ENCODE measurements at places on chromosomes 4 and X.

DNA sequence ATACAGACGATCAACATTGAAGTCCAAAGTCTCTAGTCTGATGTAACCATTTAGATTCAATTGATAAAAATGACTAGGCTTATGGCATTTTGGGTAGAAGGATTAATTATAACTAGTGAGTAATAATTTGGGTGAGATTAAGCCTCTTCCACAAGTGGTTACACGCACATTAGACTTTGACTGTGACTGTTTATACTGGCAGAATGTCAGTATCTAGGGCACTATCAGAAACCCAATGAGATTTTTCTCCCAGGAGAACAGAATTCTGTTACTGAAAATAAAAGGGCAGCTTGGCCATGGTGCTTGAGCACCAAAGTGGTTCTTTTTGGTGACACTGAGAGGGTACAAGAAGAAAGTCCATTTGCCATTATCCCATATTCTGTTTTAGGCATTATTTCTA is 3.3 kb downstream of the PLS3 start:
- DNase-seq: no peak

DNA sequence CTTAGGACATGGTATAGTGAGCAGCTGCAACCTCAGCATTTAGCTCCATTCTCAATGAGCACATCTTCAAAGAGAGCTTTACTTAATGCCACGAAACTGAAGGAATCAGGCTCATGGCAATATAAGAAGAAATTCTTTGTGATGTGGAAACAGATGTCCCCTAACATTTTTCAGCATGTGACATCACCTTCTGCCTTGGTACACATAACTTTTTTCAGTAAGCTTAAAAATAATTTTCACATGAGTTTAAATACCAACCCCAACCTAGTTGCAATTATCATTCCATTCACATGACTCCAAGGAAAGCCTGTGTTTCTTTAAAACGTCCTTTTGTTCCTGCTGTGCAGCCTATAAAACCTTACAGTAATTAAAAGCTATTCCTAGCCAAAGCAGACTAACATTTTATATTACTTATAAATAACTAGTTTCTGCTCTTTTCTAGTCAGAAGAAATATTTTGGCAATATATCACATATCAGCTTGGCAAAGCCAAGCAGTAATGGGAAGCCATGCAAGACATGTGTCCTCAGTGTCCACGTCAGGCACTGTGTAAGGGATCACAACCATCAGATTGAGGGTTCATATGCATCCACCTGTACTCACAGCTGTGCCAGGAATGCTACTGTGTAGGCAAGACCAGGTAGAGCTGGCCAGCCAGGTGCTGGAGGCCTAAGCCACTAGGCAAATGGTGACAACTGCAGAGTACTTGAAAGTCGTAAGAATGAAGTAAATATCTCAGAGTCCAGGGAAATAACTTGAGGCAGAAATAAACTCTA is 466.6 kb downstream of the INPP4B start:
- peak; percentile 79 for DNase-seq

DNA sequence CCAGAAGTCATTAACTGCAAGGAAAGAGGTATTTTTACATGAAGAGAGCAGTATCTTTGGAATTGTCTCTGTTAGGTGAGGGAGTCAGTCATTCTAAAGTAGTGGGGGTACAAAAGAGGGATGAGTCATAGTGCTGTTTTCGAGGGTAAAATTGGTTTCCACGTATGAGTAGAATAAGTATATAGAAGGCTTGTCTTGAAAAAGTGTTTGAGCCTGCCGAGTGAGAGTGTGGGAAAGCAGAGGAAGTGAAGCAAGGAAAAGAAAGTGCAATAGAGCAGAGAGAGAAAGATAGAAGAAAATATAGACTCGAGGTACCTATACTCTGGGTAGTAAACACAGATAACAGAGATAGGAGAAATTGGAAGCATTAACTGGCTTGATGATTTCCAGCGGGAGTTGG is 696.4 kb downstream of the DMD start:
- DNase-seq: no peak

- no peak for DNase-seq
These were observed 133.7 kb downstream of the AMELX start for GRCh38 chrX:11426712-11427452.

DNA sequence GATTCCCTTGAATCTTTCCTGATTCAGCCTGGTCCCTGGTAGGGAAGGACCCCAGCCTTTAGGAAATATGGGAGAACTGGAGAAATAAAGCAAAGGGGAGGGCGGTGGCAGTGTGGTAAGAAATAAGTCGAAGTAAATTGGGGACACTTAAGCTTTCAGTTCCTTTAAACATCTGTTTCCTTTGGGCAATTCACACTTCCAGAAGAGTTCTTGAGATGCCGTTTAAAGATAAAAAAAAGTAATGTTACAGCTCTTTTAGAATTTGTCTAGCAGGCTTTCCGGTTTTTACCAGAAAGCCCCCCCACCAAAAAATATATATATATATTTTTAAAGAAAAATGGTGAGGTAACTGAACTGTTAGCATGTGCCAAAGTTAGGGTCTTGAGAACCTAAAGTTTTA is 46.6 kb downstream of the TSPAN7 start:
- no peak for DNase-seq

DNA sequence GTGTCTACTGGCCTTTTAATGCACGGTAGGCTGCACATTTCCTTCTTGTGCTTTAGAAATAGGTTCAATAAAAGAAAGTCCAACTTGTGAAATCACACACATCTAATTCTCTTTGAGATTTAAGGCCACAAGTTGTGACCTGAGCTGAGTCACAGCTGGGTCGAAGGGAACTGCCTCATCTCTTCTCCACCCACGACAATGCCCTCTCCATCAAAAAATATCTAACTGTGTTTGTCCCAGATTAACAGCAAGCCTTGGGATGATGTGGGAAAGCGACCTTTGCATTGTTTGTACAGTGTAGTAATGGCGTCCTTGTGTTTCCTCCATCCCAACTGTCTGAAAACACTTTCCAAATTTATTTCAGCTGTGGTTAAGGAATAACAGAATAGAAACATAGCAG is 168.9 kb downstream of the AMELX start:
- peak; percentile 10 for DNase-seq

GRCh38 chrX:78331708-78332107 is 4.3 kb upstream of the CYSLTR1 start:
- no peak for DNase-seq

GRCh38 chrX:47497271-47497888 is 14.4 kb upstream of the ZNF41 start:
- peak; percentile 18 for DNase-seq

GRCh38 chr4:118265312-118266144 is 87.3 kb downstream of the PRSS12 start:
- peak; percentile 12 for DNase-seq

DNA sequence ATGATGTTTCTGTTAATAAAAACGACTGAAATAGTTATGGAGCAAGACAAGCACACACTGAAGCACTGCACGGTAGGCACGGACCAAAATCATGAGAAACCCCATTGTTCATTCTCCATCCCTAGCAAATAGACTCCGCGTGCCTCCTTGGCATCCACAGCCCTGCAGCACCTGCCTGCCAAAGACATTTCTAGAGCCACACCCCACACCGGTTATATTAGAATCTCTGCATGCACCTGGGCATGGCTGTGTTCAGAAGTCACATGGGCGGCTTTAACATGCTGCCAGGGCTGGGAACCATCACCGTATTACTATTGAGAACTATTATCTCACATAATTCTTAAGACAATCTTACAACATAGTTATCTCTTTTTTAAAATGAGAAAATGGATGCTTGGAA is 5.9 kb downstream of the PDLIM3 start:
- DNase-seq: no peak

- DNase-seq: peak; percentile 64
These were observed 347.2 kb upstream of the DDX53 start for GRCh38 chrX:22652596-22652995.

DNA sequence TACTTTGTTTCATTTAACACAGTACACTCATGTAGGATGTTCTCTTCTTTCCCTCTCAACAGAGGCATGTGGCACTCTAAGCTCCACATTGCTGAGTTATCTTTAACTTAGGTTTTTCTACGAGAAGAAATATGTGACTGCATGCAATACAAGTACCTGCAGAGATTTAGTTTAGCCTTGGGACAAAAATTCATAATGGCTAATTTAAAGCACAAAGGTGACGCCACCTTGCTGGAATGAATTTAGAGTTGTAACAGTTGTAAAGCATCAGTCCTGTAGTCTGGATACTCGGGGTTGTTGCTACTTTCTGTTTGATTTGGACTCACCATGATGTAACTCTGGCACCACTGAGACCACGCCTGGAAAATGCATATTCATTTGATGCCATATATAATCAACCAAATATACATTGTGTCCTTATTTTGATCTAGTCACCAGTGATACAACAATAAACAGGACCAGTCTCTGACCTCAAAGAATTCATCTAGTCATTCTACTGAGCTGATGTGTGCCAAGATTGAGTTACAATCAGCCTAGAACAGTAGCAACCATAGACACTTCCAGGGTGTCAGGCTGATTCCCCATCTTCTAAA is 451.0 kb upstream of the ZFP42 start:
- no peak for DNase-seq

- DNase-seq: no peak
These were observed 312.7 kb downstream of the SPRY1 start for GRCh38 chr4:123709336-123709735.

GRCh38 chr4:1155314-1155713 is 17.1 kb downstream of the SPON2 start:
- DNase-seq: no peak

- DNase-seq: peak; percentile 55
These were observed 3.7 kb upstream of the C4orf36 start for GRCh38 chr4:86895692-86896488.

DNA sequence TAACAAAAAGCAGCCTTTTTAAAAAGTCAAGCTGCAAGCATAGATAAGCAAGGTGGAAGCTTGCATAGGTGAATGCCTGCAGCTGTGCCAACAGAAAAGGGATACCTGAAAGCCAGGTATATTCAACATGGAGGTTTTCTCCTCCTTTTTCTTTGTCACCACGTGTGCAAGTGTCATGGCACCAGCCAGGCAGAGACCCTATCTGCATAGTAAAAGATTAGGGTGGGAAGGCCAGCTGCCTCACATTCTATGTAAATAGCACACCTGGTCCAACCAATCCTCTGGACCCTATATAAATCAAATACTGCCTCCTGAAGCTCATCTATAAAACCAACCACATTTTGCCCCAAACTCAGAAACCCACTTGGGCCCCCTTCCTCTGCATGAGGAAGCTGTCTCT is 28.0 kb upstream of the PLK4 start:
- DNase-seq: no peak

- no peak for DNase-seq
These were observed 33.1 kb upstream of the CDKN2AIP start for GRCh38 chr4:183411291-183411861.

DNA sequence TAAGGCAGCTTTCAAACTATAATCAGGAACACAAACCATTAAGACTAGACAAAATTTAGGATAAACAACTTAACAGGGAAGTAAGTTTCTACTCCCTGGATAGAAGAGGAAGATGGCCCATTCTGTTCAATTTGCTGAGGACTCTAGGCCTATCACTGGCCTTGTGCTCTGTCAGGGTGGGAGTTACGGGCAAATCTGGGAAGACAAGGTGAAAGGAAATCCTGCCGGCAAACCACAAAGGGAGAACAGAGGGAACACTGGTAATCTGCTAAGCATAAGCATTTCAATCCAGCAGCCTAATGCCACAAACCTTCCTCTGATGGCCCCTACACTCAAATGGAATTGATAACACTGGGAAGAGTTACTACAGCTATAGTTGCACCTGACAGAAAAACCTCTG is 8.3 kb downstream of the GPR82 start:
- DNase-seq: no peak

GRCh38 chr4:52202931-52203330 is 151.8 kb downstream of the SPATA18 start:
- no peak for DNase-seq

DNA sequence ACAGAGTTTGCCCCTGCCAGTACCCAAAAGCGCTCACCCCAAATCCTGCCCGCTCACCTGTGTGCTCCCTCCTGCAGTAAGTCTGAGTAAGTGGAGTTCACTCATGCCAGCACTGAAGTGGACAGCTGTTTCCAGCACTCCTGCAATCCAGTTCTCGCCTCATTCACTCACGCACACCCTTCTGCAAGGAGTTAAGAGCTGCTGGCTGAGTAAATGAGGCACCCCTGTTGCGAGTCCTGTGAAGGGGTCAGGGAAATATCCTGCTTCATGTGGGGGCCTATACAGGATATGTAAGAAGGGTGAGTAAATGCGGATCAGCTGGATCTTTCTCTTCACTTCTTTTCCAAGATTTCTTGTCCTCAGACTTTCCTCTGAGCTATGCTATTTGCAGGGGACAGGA is 23.5 kb downstream of the CXCL8 start:
- no peak for DNase-seq

DNA sequence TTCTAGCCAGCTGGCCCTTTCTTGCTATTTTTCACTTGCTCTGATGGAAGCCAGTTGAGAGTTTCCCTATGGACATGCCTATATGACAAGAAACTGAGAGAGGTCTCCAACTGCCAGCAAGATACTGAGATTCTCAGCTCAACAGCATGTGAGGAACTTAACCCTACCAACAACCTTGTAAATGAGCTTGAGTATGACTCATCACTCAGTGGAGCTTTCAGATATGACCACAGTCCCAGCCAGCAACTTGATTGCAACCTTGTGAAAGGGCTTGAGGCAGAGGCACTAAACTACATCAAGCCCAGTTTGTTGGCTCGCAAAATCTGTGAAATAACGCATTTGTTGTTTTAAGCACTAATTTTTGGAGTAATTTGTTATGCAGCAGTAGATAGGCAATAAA is 175.8 kb downstream of the COMMD8 start:
- peak; percentile 9 for DNase-seq

GRCh38 chr4:117740736-117741135 is 293.6 kb upstream of the NDST3 start:
- DNase-seq: no peak

DNA sequence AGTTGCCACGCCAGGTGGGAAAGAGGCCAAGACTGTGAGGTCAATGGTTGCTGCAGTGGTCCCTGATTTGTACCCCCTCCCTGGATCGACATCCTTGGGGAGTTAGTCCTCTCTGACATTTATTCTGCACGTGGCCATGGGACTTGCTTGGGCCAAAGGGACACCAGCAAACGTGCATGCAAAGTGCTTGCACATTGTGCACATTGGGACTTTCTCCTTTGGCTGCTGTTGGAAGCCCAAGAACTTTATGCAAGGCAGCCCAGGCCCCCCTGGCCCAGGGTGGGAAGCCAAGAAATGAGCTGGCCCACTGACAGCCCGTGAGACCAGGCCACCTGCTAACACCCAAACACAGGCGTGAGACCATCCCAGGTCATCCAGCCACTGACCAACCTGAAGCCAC is 38.1 kb downstream of the SLC2A9 start:
- DNase-seq: no peak

- DNase-seq: no peak
These were observed 11.7 kb downstream of the CFAP97 start for GRCh38 chr4:185192059-185192458.

DNA sequence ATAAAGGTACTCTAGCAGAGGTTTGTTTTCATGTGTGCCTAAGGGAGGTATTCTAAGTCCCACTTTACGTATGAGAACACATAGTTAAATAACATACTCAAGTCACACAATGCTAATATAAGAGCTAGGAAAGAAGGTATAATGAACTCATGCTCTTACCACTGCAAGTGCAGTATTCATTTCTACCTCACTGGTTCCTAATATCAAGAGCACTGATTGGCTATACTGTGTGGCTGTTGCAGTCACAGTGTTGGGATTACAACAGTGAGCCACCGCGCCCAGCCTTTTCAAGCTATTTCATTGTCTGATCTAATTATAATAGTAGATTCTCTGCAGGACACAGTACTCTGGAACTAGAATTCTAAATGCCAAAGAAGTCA is 84.0 kb downstream of the PDS5A start:
- DNase-seq: no peak

GRCh38 chrX:69207216-69207615 is 42.0 kb upstream of the PJA1 start:
- no peak for DNase-seq
